ENCODE measurements at places on chromosomes 6 and 20. TPM values are rescaled to one million over a fixed set of nuclear protein-coding genes. Genes with fewer than 3 reads are reported as not detected.

DNA sequence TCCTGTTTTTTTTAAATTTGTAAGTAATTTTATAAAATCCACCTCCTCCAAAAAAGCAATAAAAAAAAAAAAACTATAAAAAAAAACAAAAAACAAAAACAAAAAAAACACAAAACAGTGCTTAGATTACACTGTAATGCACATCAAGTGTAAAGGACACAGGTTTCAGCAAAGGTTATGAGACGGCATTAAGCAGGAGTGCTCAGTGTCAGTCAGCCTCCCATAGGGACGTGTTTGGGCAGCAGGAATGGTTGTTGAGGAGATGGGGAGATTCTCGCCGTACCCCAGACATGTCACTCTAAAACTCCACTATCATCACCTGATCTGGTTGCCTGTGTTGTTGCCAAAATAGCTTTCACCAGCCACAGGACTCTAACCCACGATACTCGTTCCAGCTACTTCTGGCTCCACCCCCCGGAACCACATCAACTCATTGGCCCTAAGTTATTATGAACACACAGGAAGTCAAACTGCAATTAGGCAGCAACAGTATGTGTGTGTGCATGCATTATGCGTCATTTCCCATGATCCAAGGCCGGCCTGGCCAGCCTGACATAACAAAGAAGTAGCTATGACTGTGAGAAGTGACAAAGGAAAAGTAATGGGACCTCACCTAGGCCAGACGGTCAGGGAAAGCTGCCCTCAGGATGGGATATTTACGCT is 28.7 kb downstream of the ECT2L start:
- DNase-seq: no peak

NKAIN2 gene
- total RNA-seq: not detected

DNA sequence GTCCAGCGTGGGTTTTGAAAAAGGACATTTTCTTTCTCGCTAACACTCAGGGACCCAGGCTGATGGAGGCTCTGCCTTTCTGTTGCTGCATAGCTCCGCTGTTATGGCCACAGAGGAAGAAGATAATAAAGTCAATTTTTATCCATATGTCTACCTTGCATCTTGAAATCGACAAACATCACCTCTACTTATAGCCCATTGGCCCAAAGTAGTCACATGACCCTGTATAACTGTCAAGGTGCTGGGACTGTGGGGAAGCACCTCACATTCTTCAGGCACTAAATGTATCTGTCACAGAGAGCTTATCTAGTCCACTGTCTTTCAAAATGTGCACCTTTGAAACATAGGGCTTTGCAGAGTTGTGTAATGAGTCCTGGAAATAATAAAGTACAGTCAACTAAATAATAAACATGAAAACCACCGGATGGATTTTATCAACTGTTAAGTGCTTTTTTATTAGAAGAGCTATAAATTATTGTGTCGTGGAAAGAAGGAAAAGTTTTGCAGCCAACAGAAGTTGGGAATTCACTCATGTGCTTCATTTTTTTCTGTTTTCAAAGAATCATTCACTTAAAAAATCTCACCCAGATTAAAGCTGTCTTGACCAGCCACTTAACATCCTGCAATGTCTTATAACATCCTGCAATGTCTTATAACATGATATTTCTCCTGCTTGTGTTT is 47.7 kb upstream of the RCAN2 start:
- no peak for DNase-seq

DNA sequence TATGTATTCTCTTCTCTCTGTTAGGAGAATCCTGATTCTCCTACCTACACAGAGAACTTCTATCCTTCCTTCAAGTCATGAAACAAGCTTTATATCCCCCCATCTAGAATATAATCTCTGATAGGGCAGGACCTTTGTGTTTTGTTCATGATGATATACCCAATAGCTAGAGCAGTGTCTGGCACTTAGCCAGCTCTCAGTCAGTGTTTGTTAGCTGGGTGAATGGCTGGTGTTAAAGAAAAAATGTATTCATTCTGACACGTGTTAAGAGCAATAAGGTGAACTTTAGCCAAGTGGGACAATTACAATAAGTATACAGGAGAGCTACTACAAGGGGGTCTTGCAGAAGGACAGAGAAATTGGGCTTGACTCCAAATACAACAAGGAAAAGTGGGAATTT is 34.3 kb upstream of the TNFRSF21 start:
- no peak for DNase-seq

DNA sequence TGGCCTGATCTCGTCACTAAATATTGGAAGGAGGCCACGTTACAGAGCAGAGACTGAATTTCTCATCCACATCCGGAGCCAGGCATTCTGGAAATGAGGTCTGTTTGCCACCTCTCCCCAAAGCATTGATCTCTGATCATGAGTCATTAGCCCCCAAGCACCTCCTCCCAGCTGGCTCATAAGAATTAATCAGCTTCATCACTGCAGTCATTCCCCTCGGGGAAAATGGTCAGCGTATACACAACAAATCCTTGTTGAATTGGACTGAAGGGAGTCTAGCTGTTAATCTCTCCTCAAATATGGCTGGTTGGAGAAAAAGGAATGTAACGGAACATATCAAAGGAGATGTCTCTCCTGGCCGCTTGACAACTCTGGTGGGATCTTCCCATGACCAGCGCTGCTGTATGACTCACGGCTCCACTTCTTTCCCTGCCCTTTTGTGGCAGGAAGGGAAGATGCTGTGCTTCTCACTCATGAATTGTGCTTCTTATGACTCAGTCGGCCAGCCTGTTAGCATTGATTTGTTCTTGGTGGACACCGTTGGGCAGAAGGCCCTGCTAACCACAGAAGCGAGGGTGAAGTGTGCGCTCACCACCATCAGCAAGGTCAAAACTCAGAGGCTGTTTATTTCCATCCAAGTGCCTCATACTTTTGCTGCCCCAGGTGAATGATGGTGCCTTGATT is 76.7 kb downstream of the RNF182 start:
- peak; percentile 95 for DNase-seq

XKR7 gene
- total RNA-seq: not detected

DNA sequence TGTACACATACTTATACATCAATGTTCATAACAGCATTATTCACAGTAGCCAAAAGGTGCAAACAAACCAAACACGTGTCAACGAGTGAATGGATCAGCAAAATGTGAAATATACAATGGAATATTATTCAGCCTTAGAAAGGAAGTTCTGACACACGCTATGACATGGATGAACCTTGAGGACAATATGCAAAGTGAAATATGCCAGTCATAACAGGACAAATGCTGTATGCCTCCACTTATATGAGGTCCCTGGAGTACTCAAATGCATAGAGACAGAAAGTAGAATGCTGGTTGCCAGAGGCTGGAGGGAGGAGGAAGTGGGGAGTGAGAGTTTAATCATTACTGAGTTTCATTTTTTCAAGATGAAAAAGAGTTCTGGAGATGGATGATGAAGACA is 37.8 kb upstream of the IGF2R start:
- no peak for DNase-seq

GRCh38 chr6:163352011-163352685 is 62.4 kb upstream of the QKI start:
- DNase-seq: no peak

- no peak for DNase-seq
Measured at GRCh38 chr6:5151360-5151954, 66.3 kb downstream of the PPP1R3G start.

DNA sequence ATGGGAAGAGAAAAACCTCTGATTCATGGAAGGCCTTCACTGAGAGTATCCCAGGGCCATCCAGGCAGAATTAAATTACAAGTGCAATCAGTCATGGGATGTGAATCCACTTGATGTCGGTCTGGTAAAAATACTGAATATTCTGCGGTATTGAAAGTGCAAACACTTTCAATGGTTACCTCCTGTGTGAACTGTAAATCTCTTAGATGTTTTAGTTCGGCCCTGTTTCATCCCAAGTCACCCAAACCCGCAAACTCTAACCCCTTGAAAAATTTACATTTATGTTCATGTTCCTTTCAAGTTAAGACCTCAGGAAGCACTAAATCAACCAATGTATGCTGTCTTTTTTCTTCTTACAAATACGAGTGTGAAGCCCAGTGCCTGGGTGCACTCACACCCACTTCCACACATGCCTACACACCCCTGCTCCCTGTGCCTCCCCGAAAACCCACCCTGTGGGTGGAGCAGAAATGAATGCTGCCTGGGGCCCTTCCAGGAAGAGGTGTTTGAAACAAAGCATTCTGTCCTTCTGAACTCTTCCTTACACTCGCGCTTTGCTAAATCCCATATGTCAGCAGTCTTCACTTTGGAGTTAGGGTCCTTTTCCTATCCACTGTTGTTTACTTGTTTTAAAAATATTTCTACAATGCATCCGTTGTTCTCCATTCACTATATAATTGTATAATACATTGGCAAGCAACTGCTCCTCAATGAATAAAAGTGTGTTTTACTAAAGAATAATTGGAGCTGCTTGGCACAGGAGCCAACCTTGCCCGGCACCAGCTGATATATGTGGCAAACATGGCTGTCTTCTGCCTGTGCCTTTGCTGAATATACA is 62.7 kb downstream of the FYN start:
- DNase-seq: no peak
